ENCODE measurements at places on chromosomes 1 and 21.

- peak; percentile 34 for DNase-seq
These were observed 37.1 kb upstream of the NBL1 start for GRCh38 chr1:19606817-19607642.

DNA sequence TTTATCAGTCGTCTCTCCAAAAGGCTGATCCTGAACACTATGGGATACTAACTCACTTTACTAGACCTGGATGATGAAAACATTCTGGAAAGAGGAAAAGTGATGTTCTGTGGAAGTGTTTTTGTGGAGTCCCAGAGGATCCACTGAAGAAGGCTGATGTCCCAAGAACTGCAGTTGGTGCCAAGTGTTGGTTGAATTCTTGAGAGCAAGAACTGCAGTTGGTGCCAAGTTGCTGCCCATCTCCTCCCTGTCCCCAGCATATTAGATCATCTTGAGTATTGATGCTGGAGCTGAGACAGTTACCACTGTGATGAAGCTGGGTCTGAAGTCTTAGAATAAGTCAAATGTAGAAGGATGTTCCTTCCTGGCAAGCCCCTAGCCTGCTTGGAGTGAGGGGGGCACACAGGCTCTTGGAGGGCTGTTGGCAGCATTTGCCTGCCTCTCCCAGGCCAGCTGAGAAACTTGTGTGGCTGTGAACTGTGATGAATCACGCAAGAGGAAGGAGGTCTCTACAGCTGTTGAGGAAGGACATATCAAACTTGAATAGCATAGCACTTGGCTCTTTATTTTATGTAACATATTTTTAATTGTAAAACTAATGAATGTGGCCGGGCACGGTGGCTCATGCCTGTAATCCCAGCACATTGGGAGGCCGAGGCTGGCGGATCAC, 48.1 kb downstream of the DNAJC6 start:
- no peak for DNase-seq

- DNase-seq: peak; percentile 94
These were observed 87.4 kb upstream of the KIF1B start for GRCh38 chr1:10122926-10123325.

DNA sequence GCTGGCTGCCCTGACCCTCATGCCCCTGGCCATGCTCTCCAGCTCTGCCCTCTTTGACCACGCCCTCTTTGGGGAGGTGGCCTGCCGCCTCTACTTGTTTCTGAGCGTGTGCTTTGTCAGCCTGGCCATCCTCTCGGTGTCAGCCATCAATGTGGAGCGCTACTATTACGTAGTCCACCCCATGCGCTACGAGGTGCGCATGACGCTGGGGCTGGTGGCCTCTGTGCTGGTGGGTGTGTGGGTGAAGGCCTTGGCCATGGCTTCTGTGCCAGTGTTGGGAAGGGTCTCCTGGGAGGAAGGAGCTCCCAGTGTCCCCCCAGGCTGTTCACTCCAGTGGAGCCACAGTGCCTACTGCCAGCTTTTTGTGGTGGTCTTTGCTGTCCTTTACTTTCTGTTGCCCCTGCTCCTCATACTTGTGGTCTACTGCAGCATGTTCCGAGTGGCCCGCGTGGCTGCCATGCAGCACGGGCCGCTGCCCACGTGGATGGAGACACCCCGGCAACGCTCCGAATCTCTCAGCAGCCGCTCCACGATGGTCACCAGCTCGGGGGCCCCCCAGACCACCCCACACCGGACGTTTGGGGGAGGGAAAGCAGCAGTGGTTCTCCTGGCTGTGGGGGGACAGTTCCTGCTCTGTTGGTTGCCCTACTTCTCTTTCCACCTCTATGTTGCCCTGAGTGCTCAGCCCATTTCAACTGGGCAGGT, 3.8 kb downstream of the GPR61 start:
- peak; percentile 66 for DNase-seq

GRCh38 chr1:159924025-159924790, 1.1 kb downstream of the TAGLN2 start:
- peak; percentile 100 for DNase-seq

DNA sequence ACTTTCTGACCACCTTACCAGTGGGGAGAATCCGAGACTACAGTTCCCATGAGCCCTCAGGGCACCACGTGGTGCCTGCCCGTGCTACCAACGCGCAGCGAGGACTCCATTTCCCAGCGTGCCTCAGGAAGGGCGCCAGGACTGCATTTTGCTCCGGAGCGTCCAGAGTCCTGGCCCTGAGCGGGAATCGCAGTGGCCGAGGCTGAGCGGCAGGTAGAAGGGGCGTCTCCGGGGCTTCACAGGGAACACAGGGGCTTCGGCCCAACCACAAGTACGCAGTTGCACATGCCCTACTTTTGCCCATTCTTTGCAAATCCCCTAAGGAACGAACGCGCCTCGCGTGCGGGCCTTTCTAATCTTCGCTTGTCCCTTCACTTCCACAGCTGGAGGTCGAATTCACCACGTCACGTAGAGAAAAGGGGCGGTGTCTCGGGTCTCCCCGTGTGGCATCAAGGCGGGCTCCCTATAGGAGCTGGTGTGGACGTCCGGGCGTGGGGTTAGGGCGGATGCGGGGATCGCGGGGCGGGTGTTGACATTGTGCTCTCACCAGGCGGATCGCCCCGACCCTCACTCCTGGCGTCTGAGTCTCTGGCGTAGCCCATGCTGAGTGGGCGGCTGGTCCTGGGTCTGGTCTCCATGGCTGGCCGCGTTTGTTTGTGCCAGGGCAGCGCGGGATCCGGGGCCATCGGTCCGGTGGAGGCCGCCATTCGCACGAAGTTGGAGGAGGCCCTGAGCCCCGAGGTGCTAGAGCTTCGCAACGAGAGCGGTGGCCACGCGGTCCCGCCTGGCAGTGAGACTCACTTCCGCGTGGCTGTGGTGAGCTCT, at the start of gene BOLA1:
Gene BOLA1, plus strand, starts transcription at position 109 of the 825 bp plus-strand sequence. Its CDS starts 492 bp downstream, at position 601.
- DNase-seq: peak; percentile 98

DNA sequence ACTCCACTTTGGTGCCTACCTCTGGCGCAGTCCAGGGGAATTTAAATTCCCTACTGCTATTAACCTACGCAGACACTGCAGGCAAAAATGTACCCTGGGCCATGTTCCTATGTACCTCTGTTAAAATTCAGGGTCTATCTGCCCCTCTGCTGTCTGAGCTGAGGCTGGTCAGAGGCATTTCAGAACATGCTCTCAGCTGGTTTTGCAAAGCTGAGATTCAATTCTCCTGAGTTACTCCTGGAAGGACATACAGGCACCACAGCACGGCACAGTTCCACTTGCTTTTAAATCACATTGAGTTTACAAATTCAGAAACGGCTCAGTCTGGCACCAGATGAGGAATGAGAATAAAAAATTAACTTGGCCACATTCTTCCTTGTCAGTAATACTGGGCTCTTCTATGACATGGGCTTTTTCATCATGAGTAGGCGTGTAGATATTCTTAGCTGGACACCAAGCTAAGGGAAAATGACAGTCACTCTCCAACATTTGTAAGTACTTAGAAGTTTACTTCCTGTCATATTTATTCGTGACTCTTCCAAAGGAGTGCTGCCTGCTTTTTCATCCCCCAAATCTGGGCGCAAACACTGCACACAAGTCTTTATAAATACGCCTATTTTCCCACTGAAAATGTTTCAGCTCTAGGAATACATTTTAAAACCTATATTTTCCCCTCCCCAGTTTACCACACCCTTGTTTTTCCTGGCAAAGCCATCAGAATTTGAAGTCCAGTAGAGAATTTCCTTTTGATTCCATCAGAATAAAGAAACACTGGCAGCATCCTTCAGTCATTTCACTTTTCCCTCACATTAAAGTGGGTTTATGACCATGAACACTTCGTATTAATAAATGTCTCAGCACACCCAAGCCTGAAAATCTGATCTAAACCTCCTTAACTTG, 1.9 kb downstream of the C1orf198 start:
- DNase-seq: no peak

- no peak for DNase-seq
These were observed 72.5 kb downstream of the SYDE2 start for GRCh38 chr1:85128316-85128715.

- DNase-seq: no peak
These were observed 70.4 kb downstream of the VAV3 start for GRCh38 chr1:107894605-107895004.

DNA sequence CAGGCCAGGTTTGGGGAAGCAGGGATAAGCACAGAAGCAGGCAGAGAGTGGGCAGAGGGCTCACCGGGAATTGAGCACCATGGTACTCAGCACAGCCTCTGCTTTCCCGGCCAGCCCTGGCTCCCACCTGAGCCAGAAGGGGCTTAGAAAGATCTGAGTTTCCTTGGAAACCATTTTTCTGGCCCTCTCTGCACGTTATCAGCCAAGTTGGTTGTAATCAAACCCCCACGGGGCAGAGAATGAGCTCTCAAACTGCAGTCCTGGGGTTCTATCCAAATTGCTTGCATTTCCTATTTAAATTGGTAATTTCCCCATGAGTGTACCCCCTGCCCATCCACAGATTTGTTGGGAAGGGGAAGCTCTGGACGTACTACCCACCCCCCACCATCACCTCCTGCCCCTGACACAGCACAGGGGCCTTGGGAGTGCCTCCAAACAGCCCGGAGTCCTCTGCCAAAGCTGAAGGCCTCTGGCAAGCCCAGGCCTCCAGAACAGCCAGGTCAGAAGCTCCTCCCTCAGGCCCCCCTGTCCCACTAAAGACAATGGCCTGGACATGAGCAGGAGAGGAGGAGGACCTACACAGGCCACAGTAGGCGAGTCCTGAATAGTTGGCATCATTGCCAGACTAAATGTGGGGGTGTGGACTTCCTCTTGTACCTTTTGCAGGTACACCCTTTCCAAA, 42.7 kb upstream of the GJB5 start:
- no peak for DNase-seq

DNA sequence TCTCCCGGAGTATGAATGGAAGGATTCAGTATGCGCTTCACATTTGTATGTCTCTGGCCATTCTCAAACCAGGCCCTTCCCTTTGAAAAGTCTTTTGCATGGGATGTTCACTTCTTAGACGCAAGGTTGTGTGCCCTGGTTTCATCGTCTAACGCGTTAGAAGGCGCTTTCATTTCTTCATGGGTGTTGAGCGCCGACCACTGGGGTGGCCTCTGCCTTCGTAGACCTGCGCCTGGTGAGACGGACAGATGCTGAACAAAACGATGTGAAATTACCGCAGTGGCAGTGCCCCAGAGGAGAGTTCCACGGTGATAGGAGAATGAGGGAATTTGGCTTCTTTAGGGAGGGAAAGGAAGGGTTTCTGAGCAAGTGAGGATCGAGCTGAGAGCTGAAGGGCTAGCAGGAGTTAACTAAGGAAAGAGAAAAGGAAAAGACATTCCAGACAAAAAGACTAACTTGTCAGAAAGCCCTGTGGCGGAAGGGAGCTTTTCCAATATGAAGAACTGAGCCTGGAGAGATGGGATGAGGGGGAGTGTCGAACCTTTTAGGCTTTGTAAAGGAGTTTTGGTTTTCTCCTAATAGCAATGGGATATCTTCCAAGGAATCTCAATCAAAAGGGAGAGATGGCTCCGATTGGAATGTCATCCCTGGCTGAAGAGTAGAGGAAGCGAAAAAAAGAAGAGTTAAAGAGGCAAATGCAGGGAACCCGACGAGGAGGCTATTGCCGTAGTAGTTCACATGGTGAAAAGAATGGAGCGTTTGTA, 951 bp downstream of the GGPS1 start:
- peak; percentile 50 for DNase-seq

GRCh38 chr1:26723013-26723991, 27.5 kb downstream of the ARID1A start:
- peak; percentile 94 for DNase-seq

DNA sequence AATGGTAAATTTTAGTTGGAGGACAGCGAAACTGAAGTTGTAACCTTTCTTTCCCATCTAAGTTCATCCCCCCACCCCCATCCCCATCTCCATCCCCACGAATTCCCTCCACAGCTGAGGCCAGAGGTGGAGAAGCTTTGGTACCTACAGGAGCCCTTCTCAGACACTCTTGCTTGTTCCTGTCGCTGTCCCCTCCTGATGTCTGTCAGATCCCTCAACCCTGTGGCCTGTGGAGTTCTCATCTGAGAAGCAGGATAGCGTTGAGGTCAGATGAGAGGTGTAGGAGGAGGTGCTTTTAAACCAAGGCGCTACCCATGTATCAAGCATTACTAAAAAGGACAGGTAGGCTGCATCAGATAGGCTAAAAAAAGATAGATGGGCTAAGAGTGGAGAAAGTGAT, 769 bp downstream of the NTPCR start:
- DNase-seq: no peak

- DNase-seq: no peak
These were observed 519.8 kb upstream of the PLXNA2 start for GRCh38 chr1:208763971-208764370.

- no peak for DNase-seq
These were observed 48.7 kb upstream of the PRDM2 start for GRCh38 chr1:13651279-13651678.

All from osteoblast (primary cell).